AG10803 (cell line): ENCODE measurements at places on chromosomes 1 and 21.

DNA sequence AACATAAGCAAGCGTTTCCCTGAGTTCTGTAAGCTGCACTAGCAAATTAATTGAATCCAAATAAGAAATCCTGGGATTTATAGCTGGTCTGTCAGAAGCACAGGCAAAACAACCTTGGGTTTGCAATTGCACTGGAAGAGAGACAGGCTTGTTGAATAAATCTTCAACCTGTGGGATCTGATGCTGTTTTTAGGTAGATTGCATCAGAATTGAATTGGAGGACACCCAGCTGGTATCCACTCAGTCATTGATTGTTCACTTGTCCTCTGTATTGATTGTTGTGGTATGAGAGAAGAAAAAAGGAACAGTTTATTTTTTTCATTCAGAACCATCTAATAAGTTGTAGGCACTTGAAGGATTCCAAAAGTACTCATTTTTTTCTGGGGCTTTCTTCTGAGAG lies 497.4 kb downstream of the SIPA1L2 start:
- DNase-seq = no peak

GRCh38 chr1:173295391-173295790 lies 88.3 kb upstream of the TNFSF4 start:
- peak; percentile 67 for DNase-seq

- DNase-seq = no peak
Observed at GRCh38 chr1:17437580-17438317, 1.7 kb downstream of the RCC2 start.

DNA sequence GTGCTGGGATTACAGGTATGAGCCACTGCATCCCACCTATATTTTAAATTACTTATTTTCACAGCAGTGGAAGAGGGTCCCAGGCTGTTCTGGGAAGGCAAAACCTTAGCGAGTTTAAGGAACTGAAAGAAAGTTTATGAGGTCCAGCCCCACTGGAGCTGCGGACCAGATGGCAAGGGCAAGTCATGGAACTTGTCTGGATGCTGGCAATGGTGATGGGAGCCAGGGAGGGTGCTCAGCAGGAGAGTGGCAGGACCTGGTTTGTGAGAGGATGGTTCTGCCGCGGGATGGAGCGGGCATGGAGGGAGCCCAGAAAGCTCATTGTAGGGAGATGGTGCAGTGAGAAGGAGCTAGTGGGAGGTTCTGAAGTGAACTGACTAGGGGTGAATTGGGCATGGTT lies 50.6 kb upstream of the SLC45A1 start:
- DNase-seq = no peak

GRCh38 chr1:75625795-75626194 lies 14.9 kb upstream of the SLC44A5 start:
- no peak for DNase-seq

DNA sequence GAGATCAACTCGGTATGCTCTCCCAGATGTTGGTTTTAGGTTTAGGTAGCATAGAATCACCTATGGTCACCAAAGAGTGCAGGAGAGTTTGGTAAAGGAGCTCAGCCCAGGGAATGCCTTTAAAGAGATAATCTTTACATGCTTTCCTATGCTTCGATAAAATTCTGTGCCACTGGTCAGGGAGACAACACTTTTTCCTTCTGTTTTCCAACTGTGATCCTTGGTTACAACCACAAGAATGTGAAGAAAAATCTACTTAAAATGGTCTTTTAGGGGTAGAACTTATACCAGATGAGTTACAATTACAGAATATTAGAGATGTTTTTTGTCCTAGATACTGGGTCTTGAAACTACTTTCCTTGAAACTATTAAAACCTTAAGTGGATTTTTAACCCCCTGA lies 895.6 kb downstream of the TTLL7 start:
- DNase-seq = peak; percentile 18

DNA sequence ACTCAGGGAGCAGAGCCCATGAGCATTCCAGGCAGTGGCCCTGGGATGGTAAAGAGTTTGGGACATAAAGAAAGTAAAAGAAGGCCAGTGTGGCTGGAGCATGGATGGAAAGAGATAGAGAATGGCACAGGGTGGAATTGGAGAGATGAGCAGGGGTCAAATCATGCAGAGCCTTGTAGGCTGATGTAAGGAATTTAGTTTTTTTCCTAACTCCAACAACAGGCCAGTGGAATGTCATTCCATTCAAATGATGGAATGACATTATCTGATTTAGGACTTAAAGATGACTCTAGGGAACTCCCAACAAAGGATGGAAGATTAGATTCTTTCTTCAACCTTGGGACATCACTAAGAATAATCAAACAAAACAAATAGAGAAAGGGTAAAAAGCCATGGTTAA lies 12.8 kb upstream of the S100A2 start:
- DNase-seq = peak; percentile 73

- peak; percentile 72 for DNase-seq
Observed at GRCh38 chr1:15355968-15356625, 53.6 kb upstream of the EFHD2 start.

GRCh38 chr1:212364985-212365384 lies 49.7 kb downstream of the PACC1 start:
- no peak for DNase-seq

DNA sequence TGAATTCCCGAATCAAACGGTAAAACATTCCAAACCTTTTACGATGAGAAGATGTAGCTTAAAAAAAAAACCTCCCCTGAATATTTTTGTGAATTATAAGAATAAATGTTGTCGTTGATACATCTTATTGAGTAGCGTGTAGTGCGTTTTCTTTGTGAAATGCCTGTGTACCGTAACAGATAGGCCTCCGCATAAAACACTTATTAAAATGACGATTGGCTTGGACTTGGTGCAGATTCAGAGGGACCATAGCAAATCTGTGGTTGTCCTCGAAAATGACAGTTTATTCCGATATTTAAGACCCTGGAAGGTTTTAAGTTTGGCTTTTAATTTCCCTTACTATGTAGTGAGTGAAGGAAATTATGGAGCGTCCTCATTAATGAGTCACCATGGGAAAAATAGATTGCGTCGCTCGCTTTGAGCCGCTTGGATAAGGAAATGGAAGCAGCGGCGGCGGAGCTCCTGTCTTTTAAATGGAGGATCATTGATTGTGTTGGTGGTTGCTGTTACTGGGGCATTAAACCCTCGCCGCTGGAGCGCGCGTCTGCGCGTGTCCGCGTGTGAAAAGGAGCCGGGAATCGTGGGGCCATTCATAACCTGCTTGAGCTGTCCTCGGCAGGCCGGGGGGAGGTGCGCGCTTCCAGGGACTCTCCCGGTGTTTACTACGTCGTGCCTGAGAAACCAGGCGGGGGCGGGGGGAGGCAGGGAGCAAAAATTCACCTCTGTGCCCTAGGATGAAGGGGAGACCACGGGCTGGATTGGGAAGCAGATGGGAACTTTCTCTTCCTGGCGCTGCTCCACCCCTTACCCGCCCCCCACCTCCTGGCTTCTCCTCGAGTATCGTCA lies 1.6 kb downstream of the SPEN start:
- DNase-seq = peak; percentile 79

DNA sequence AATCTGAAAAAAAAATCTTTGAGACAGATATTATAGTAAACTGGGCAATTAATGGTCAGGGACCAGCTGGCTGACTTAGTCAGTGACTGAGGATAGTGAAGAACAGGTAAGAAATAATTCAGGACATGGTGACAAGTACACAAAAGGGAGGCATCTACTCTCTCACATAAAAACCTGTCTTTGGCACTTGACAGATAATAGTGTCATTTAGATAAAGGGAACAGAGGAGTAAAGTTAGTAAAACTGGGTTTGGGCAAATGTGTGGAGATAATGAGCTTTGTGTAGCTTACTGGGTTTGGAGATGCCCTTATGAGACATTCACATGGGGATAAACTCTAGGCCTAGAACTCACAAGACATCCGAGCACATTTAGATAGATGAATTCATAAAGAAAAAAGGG lies 4.0 kb downstream of the SSX2IP start:
- no peak for DNase-seq

DNA sequence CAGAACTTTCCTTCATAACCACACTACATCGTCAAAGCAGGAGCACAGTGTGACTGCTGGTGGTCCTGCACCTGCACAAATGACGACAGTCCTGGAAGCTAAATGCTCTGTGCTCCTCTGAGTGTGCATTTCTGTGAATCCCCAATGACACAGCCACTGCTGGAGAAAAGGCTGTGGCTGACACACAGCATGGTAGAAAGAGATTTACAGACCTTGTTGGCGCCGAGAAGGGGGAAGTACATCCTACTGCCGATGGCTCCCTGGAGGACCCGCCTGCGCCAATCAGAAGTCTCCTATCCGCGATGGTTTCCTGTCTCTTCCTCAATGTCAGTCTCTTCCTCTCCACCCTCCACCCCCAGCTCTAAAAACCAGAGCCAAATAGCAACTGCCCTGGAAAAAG lies 115.4 kb upstream of the RAB4A start:
- no peak for DNase-seq

DNA sequence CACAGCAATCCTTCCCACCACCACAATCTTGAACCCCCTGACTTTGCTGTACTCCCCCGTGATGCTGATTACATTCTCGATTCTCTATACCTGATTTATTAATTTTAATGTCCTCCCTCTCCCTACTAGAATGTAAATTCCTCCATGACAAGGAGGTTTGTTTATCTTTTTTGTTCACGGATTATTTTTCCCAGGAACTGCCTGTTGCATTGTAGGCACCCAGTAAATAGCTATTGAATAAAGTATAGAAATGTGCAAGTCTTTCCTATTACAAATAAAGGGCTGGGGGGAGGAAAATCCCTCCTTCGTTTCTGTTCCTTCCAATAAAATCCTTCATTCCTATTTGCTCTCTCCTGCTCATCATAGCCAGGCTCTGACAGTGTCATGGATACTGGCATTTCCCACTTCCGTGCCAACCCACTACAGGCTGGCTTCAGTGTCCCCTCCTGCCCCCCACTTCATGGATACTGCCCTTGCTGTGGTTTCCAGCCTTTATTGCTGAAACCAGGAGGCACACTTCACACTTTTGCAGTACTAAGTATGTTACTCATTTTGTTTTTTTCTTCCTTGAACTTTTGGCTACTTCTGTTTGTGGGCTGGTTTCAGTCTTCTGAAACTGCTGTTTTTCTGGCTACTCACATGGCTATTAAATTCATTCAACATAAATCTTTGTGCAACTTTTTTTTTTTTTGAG lies 7.5 kb downstream of the KIF1B start:
- DNase-seq = peak; percentile 82
